C1 segment of cervical spinal cord (tissue), 14 donors: ENCODE measurements at places on chromosomes 6 and 20.

GRCh38 chr20:53776858-53777257 lies 183.2 kb upstream of the ZNF217 start:
- DNase-seq = no peak

DNA sequence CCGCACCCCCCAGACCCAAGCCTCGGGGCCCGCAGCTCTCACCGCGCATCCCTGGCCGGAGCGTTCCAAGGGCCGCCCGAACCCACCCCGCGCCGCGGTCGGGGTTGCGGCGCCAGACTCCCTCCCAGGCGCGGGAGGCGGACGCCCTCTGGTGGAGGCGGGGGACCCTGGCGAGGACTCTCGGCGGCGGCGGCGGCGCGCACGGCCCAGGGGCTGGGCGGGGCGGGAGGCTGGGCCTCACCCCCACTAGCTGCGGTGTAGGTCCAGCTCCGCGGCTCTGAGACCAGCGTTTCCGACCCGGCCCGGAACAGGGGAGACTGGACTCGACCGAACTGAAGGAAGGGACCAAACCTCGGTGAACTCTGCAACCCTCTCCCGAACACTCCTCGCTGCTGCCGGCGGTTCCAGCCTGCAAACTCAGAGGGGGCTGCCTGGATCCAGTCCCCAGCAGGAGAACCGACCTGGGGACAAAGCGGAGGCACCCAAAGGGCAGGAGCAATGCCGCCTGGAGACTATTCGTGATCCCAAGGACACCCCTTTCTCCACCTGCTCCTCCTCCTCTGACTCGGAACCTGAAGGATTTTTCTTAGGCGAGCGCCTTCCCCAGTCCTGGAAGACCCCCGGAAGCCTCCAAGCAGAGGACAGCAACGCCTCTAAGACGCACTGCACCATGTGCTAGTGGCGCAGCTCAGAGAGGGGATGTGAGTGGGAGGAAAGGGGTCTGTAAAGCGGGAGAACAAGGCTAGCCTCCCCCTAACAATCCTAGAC lies 859 bp upstream of the TOMM6 start:
- peak; percentile 57 for DNase-seq

DNA sequence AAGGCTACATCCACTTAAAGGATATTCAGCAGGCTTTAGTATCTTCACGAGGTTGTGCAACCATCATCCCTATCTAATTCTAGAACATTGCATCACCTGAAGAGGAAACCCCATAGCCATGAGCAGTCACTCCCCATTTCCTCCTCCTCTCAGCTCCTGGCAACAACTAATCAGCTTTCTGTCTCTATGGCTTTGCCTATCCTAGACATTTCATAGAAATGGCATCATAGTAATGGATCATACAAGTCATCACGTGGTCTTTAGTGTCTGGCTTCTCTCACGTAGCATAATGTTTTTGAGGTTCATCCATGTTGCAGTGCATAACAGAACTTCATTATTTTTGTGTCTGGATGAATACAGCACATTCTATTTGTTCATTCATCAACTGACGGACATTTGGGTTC lies 20.5 kb downstream of the SNAI1 start:
- DNase-seq = no peak

DNA sequence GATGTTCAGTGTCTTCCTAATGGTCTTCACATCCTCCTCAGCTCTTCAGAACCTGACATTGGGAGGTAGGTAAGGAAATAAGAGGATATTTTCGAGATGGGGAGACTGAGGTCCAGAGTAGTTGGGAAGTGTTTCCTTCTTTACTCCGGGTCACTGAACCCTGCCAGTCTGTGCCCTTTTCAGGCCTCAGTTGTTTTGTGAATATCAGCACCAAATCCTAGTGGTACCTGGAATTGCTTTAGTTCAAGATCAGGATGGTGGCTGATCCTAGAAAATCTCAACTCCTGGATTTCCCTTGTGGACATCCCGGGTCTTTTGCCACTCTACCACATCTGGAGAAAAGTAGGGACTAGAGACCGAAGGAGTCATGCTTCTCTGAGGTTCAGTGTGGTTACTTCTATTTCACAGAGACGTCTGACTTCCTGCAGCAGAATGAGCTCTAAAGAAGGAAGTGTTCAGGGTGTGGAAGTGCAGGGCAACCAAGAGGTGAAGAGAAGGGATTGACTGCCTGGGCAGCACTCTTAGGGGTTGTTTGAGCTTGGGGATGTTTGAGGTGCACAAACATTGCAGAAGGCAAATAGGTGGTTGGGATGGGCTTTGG lies 995 bp downstream of the STK4 start:
- DNase-seq = no peak

DNA sequence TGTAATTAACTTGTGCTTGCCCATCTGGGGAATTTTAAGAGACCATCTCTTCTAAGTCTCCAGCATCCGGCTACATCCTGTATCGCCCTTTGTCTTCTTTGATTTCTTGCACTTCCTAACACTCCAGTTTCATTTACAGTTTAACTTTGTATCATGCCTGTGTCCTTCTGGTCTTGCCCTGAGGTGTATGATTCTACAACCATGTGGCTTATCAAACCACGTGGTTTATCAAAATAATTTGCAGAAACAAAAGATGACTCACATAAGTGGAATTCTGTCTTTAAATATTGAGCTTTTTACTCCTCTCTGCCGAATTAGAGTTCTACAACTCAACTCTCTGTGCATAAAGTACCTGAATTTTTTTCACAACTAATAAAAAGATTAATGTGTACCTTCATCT lies 580.7 kb downstream of the KIF16B start:
- no peak for DNase-seq

- DNase-seq = no peak
Observed at GRCh38 chr20:36819659-36820058, 46.1 kb upstream of the DSN1 start.

DNA sequence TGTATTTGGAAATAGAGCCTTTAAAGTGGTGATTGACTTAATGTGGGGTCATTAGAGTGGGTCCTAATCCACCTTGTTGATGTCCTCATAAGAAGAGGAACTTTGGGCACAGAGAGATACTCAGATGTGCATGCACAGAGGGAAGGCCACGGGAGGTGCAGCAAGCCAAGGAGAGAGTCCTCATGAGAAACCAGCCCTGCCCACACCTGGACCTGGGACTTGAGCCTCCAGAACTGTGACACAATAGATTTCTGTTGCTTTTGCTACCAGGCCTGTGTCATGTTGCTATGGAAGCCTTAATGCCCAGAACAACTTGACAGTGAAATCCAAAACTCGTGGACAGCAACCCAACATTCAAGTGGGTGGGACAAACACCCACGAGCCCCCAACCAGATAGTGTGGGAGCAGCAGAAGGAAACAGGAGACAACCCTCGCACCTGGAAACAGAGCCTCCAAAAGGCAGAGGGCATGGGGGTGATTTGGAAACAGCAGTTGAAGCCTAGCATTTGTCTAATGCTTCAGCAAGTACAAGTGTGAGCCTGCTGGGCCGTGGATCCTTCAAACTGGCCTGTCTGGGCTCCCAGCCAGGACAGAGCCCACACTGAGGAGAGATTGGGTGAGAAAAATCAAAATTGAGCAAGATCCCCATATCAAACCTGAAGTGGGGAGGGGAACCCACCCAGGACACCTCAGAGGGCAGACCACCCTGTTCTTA lies 201.0 kb upstream of the CST7 start:
- DNase-seq = no peak

GRCh38 chr6:144152334-144152900 lies 2.1 kb downstream of the STX11 start:
- no peak for DNase-seq

- no peak for DNase-seq
Observed at GRCh38 chr6:161169696-161170095, 104.2 kb downstream of the AGPAT4 start.

DNA sequence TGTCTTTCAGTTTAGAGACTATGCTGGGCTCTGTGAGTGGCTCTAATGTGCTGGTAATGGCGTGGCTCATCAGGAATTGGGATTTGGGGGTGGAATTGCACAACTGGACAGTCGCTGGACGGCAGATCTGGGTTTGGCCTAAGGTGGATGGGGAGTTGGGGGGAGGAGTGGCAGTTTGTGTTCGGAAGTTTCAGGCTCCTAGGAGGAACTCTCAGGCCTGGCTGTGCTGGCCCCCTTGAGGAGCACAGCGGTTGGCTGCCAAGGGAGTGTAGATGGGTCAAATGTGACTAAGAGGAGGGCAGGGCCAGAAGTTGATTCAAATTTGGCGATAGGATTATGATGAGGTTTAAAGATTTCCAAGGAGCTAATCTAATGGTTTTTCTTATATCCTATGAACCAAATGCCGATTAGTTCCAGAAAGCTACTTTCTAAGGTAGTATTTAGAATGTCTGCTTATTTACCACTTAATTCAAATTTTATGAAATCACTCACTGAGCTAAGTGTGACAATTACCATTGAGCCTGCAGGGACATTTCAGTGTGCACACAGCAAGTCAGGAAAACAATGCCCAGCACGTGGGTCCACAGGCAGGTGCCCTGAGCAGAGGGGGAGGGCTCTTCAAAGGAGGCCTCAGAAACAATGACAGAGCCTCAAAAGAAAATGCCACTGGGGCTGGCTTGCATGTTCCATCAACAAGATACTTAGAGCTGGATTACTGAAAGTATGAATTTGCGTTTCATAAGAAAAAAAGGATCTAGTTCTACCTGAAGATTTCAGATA lies 111.0 kb downstream of the GJA10 start:
- no peak for DNase-seq
